ENCODE measurements at places on chromosomes 5 and 9.

DNA sequence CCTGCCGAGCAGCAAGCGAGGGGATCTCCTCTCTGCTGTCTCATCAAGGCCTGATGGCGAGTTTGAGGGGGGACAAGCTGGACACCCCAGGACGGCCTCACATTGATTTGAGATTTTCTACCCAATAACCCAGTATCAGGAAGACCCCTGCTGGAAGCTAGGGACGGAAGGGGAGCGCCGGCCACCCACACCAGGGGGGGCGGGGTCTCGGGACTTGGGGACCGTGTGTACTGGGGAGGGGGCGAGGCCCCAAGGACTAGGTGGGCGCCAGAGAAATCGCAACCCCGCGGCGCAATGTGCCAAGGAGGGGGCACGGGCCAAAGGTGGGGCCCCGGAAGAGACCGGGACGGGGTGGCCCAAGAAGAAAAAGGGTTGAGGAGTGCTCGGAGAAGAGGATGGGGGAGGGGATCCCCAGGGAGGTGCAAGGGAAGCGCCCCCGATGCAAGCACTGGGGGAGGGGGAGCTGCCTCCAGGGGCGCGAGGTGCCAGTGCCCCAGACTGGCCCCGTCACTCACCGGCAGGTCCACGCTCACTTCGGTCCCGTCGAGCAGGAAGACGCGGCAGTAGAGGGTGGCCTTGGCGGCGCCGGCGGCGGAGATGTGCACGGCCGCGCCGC is 1.1 kb downstream of the EPB41L4B start:
- no peak for DNase-seq

GRCh38 chr9:136925414-136926153 is 19.0 kb downstream of the FBXW5 start:
- no peak for DNase-seq

DNA sequence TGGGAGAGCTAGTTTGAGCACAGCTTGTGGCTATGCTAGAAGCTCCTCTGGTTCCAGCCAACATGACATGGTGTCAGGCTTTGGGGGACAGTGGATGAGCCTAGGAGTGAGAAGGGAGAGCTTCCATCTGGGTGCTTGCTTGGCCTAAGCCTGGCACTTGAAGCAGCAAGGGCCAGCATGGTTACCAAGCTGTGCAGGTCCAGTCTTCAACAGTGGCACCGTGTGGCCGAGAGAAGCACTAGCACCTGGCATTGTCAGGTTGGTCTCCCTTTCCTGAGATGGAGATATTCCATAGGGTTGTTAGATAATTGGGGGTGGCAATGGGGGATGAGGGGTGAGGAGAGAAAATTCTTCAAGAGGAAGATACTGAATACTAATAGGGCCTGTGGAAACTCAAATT is 261.9 kb downstream of the PBX3 start:
- no peak for DNase-seq

- DNase-seq: no peak
Measured at GRCh38 chr5:118392491-118392890, 595.9 kb downstream of the DTWD2 start.

- DNase-seq: no peak
Measured at GRCh38 chr5:61687371-61687770, 355.3 kb downstream of the ZSWIM6 start.

- DNase-seq: no peak
Measured at GRCh38 chr5:169721771-169722170, 84.7 kb downstream of the DOCK2 start.

GRCh38 chr5:95861221-95861863 is 38.8 kb upstream of the GLRX start:
- no peak for DNase-seq

GRCh38 chr5:77935506-77936364 is 159.6 kb upstream of the TBCA start:
- DNase-seq: no peak

DNA sequence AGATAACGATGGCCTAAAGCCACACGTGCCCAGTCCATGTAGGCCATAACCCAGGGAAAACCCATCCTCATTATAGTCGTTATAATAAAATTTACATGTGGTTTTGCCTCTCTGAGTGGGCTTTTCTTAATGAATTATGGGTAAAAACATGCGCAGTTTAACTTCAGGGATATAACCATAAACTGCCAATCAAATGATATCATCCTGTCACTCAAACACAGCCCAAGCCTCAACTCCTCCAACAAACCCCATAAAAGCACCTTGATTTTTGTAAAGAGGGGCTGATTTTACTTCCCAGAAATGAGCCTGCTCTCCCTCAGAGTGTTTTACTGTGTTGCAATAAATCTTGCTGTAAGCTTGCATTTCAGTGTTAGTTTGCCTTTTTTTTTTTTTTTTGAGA is 15.8 kb upstream of the SETX start:
- no peak for DNase-seq

DNA sequence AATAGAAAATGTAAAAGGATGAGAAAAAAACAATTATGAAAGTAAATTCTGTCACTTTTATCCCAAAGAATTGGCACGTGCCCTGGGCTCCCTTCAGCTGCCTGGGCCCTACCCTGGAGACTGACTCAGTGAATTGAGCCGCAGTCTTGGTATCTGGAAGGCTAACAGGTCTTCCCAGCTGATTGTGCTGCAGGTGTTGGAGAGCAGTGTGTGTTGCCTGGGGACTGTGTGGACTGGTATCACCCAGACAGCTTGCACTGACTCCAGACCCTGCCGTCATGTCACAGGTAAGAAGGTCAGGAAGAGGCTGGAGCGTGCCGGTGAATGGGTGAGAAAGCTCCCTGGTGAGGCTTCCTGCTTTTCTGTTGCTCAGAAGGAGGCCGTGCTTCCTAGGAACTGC is 83.3 kb downstream of the AOPEP start:
- DNase-seq: no peak
